ENCODE measurements at places on chromosomes 13 and 19.

DNA sequence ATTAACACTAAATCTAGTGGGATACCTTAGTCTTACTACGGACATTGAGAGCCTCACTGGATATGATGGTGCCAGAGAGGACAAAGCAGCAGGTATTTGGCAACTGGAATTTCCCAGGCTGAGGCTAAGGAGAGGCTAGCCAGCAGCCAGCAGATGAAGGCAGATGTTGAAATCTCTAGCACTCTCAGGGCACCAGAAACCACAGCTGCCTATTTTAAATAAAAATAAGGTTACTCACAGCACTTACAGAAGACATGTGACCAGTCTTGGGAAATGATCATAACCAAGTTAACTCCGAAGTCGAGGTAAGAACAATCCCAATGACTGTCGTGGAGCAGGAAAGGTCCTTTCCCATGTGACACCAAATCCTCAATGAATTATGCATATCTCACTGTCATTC lies 1726.0 kb downstream of the EFNB2 start:
- no peak for DNase-seq

DNA sequence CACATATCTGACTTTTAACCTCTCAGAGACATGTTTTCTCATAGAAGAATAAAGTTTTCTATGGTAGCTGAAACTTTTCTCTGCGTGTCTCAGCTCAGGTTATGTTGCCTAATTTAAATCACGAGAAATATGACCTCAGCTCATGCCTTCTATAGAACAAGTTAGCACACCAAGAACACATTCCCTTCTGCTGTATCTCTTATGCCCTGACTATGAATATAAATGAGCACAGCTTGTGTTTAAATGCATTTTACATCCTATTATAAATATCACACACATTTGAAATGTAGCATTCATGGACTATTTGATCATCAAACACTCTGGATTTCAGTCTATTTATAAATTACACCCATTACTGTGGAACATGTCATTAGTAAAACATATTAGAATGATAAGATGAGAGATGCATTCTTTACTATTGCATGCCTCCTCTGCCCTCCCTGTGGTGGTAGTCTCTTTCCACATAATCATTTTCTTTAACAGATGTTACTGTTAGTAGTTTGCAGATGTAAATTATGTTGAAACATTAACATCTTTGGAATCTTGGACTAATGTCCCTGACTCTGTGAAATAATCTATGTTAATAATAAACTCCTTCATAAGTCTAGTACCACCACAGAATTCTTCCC lies 2044.9 kb upstream of the PCDH20 start:
- no peak for DNase-seq

DNA sequence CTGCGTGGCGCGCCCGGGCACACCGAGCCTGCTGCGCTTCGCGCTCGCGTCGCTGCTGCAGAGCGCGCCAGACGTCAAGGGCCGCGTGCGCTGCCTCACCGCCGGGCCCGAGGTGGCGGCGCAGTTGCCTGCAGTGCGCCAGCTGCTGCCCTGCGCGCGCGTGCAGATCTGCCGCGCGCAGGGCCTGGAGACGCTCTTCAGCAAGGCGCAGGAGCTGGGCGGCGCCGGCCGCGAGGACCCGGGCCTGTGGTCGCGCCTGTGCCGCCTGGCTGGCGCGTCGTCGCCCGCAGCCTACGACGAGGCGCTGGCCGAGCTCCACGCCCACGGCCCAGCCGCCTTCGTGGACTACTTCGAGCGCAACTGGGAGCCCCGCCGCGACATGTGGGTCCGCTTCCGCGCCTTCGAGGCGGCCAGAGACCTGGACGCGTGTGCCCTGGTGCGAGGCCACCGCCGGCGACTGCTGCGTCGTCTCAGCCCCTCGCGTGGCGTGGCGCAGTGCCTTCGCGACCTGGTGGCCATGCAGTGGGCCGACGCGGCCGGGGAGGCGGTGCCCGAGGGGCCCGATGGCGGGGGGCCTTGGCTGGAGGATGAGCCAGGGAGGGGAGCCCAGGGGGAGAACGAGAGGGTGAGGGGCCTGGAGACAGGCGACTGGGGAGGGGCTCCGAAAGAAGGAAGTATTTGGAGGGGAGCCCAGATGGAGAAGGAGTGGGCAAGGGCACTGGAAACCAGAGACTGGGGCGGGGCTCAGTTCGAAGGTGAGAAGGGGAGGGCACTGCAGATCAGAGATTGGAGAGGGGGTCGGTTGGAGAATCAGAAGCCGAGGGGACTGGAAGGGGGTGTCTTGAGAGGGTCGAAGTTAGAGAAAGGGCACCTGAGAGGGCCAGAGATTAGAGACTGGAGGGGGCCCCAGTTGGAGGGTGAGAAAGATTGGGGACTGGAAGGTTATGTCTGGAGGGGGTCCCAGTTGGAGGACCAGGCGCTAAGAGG lies 24.7 kb downstream of the ZSWIM9 start:
- no peak for DNase-seq

- DNase-seq = no peak
Measured at GRCh38 chr19:34838248-34838647, 65.2 kb upstream of the ZNF599 start.

GRCh38 chr13:41177616-41178015 lies 16.8 kb downstream of the KBTBD7 start:
- DNase-seq = no peak

DNA sequence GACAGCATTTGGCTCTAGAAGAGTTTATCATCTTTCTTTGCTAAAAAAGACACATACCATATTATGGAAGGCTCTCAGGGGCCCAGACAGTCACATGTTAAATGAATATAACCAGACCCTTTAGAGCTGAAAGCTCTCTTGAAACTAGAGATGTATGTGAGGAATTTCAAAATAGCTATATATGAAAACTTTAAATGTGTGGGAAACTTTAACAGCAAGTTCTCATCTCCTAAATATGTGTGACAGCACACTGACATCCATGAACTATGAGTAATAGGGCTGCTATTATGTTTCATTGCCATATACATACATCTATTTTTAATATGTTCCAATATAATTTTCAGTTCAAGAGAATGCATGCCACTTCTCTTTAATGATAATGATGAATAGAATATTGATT lies 509.5 kb downstream of the GPC6 start:
- no peak for DNase-seq

DNA sequence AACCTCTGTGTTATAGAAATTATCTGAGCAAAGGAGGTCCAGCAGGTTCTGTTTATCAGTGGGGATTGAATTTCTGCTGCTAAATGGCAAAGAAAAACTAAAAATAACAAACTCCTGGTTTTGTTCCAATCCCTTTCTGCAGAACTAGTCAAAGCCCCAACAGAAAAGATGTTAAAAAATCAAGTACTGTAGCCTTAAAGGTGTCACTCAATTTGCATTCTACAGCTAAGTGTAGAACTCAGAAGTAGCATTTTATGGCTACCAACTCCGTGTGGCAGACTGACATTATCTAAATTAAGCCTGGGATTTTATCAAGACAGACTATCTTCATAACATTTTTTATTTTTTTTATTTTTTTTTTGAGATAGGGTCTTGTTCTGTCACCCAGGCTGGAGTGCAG lies 91.5 kb upstream of the SLC15A1 start:
- no peak for DNase-seq

DNA sequence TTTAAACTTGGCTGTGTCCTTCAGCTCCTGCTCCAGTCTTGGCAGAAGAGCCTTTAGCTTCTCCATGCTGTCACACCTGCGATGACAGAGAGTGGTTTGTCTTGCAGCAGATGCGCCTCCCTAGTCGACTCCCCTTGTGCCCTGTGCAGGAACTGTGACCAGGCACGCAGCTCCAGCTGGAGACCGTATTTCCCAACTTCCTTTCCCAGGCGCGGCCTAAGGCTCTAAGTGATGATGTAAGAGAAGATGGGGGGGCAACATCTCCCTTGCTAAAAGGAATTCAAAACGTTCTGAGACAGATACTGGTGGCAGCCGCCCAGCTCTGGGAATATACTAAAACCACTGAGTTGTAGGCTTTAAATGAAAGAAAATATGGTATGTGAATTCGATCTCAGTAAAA lies 16.3 kb downstream of the DCUN1D2 start:
- DNase-seq = no peak

DNA sequence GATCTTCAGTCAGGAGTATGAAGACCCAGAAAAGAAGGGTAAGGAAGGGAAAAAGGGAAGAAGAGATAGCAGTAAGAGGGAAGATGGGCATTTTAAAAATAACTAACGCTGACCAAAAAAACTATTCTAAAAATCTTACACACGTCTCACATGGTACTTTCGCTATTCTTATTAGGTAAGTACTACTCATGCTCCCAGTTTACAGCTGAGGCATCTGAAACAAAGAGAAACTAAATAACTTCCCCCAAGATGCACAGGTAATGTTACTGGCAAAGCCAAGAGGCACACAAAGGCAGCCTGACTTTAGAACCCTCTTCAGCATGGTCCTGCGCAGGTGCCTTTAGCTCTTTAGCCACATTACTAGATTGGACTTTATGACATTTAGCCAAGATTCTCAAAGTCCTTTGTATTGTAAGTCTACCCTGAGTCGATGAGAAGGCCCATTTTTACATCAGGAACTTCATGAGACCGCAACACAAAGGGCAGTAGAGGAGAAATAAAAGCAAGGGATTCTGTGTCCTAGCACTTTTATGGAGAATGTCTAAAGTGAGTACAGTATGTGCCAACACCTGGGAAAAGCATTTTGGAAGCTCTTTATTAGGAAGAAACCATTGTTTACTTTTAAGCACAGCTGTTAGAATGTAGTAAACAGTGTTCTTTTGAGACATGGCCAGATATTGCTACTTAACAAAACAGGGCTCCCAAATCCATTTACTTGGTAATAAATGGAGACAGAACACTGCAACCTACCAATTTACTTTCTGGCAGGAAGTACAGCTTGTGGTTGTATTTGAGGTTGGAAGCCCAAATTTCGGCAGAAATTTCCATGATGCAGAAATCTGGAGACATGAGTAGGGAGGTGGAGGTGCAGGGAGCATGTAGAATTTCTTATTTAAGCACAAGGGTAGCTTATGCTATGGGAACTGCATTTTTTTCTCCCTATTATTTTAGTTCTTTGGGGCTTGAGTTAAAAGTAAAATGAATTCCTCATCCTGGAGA lies 250.7 kb downstream of the KCTD12 start:
- DNase-seq = no peak

GRCh38 chr13:71611292-71611691 lies 255.7 kb downstream of the DACH1 start:
- no peak for DNase-seq

GRCh38 chr19:33520844-33521479 lies 629 bp downstream of the PEPD start:
- no peak for DNase-seq

- no peak for DNase-seq
Measured at GRCh38 chr13:97307882-97308624, 85.9 kb downstream of the MBNL2 start.

DNA sequence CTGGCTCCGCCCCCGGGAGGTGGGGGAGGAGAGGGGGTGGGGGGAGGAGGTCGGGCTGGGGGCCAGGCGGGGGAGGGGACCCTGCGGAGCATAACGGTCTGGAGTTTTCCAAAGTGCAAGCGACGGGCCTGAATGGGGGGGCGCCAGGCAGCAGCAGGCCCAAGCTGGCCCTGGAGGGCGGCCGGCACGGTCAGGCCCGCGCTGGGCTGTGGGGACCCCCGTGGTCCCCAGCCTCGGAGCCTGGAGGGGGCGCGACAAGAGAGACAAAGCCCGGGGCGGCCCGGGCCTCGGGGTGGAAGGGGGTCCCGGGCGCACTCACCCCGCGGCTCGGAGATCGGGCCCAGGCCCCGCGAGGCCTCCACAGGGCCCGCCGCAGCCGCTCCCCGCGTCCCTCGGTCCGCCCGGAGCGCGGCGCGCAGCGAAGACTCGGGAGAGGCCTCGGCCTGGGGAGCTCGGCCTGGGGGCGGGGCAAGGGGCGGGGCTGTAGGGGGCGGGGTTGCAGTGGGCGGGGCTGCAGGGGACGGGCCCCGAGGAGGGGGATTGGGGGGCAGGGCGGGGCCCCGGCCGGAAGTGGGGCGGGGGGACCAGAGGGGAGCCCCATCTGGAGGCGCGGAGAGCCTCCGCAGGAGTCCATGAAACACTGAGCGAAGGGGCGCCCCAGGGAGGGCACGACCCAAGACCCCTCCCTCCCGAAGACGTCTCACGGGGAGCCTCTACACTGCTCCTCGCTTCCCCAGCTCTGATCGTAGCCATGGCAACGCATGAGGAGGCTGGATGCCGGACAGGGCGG lies 47.6 kb downstream of the PTPRS start:
- peak; percentile 42 for DNase-seq

- DNase-seq = no peak
Measured at GRCh38 chr13:32538143-32538620, 413 bp downstream of the N4BP2L2 start.

- no peak for DNase-seq
Measured at GRCh38 chr19:7229735-7230134, 64.5 kb downstream of the INSR start.

DNA sequence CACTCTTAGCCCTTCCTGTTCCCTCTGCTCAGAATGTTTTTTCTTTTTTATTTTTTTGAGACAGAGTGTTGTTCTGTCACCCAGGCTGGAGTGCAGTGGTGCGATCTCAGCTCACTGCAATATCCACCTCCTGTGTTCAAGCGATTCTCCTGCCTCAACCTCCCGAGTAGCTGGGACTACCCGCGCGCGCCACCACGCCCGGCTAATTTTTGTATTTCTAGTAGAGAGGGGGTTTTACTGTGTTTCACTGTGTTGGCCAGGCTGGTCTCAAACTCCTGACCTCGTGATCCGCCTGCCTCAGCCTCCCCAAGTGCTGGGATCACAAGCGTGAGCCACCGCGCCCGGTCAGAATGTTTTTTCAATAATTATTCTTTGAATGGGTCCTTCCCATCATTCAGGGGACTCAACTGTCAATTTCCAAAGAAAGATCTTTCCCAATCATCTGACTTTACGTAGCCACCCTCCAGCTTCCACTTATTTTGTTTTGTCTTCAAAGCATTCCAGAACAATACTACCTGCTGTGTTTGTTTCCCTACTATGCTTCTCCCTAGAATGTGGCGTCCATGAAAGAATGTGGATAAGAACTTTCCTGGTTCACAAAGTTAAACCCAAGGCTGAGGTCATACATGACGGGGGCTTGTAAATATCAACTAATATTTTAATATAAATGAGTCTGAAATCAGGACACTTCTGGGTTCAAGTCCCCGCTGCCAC lies 1.2 kb downstream of the NDUFA7 start:
- DNase-seq = no peak
